GM04503 (cell line): ENCODE measurements at places on chromosomes 16 and 17.

GRCh38 chr16:65200156-65200773, 78.4 kb upstream of the CDH11 start:
- no peak for DNase-seq

- DNase-seq, result no peak
These were observed 28.5 kb downstream of the MAF start for GRCh38 chr16:79571903-79572535.

DNA sequence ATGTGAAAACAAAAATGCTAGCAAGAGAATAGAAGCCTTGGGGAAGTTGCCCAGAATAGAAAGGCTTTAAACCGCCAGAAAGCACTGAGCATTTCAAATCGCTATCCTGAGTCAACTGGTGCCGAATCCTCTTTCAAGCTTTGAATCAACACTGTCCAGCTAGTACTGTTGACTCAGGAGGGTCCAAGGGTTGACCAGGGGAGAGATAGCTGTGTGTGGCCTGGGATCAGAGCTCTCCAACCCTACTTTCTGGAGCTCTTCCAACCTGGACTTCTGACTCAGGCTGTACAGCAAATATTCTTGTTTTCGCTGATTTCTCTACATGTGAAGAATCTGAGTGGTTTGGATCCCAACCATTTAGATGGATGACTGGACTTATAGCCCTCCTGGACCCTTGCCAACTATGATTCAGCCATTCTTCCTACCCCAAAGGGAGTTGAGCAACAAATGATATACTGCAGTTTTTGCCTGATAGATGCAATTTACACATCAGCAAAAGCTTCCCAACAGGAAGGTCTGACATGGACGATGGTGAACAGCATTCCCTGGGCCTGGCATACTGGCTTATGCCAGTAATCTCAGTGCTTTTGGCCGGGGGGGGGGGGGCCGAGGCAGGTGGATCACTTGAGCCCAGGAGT, 154.0 kb upstream of the SDK2 start:
- DNase-seq, result peak; percentile 65

- DNase-seq, result no peak
These were observed 10.3 kb upstream of the TOX3 start for GRCh38 chr16:52557236-52557635.

DNA sequence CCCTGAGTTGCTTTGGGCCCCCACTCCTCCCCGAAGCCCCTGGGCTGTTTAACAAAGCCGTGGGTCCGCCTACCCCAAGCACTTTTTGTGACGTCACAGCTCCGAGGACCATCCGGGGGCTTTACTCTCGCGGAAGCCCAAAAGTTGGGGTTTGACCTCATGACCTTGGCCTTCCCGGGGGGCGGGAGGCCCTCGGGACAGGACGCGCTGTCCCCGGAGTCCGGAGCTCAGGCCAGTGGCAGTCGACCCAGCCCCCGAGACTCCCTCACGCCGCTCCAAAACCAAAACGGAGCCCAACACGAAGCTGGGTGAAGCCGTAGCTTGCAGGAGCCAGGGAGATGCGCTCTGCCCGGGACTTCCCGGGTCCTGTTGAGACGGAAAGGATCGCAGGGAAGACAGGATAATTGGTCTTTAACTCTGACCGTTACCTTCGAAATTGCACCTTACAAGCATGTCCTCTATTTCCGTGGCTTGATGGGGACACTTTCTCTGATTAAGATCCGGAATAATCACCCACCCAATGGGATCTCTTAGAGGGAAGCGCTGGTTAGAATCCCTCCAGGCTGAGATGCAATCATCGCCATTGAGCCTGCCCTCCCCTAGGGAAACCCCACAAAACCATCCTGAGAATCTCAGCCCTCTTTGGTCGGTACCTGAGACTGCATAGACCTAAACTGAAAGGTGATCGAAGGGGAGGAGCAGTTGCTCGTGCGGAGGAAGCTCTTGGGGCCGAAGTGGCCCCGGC, 4.9 kb upstream of the SOX9 start:
- DNase-seq, result no peak

DNA sequence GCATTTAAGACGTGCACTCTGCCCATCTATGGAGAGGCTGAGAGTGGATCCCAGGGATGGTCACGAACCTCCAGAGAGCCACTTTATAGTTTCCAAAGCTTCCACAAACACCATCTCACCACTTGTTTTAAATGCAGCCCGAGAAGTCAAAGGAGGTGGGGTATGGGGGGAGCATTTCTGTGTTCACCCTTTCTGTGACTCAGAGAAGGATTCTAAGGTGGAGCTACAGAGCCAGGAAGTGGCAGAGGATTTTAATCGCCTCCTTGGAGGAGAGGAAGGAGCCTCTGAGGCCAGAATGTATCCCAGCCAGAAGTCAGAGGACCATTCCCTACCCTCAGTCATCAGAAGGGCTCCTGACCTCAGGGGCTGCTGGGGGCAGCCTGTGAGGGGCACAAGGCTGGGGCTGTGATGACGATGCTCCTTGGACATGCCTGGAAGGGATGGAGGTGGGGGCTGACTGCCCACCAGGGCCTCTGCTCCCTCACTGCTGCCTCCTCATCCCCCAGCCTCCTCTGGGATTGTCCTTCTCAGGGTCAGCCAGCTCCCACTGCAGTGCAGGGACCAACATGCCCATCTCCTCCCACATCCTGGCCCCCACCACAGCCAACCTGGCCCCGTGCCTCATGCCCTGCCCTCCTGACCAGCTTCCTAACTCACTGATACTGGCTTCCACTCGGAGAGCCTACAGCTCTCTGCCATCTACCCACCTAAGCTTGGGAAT, 2.8 kb downstream of the XYLT2 start:
- no peak for DNase-seq
